H7 (cell line): ENCODE measurements at places on chromosomes 6 and 20. TPM values are rescaled to one million over a fixed set of nuclear protein-coding genes. Genes with fewer than 3 reads are reported as not detected.

The TOX2 gene
- 1.6 and 2.1 TPM in 2 replicates for total RNA-seq

The MCHR2 gene
- not detected in 2 replicates for total RNA-seq

The COX4I2 gene
- total RNA-seq, result 0.21 TPM in 1 of 2 replicates, not detected in the other

The BPI gene
- not detected in 2 replicates for total RNA-seq

The TUBB2A gene
- 789 and 839 TPM in 2 replicates for total RNA-seq

The SLCO4A1 gene
- total RNA-seq, result 14.6 and 18.4 TPM in 2 replicates

The AVP gene
- total RNA-seq, result not detected in 2 replicates

The SSTR4 gene
- not detected in 2 replicates for total RNA-seq

The CASS4 gene
- total RNA-seq, result not detected in 2 replicates

The WASF1 gene
- 15.3 and 17.6 TPM in 2 replicates for total RNA-seq

The ASIP gene
- not detected in 2 replicates for total RNA-seq

The ZSCAN23 gene
- 3.0 and 6.5 TPM in 2 replicates for total RNA-seq

The CPNE5 gene
- 0.04 and 0.42 TPM in 2 replicates for total RNA-seq

The SPATS1 gene
- total RNA-seq, result not detected in 2 replicates

The ECT2L gene
- total RNA-seq, result 0.03 TPM in 1 of 2 replicates, not detected in the other

The PLAGL1 gene
- total RNA-seq, result 0.07 and 1.7 TPM in 2 replicates

The ZBTB46 gene
- 13.5 and 20.0 TPM in 2 replicates for total RNA-seq

The SRMS gene
- 0.21 and 0.33 TPM in 2 replicates for total RNA-seq

The VWA7 gene
- 0.44 and 2.1 TPM in 2 replicates for total RNA-seq

The F13A1 gene
- total RNA-seq, result 1.3 TPM in 1 of 2 replicates, not detected in the other
